Stimulated activated CD8-positive, alpha-beta memory T cell treated with anti-CD3 and anti-CD28 coated beads, Interleukin-7, amount 100 ng/mL, for 4 hours (primary cell): ENCODE measurements at places on chromosomes 1 and 21.

GRCh38 chr1:246790364-246790763, 66.2 kb downstream of the SCCPDH start:
- no peak for DNase-seq

DNA sequence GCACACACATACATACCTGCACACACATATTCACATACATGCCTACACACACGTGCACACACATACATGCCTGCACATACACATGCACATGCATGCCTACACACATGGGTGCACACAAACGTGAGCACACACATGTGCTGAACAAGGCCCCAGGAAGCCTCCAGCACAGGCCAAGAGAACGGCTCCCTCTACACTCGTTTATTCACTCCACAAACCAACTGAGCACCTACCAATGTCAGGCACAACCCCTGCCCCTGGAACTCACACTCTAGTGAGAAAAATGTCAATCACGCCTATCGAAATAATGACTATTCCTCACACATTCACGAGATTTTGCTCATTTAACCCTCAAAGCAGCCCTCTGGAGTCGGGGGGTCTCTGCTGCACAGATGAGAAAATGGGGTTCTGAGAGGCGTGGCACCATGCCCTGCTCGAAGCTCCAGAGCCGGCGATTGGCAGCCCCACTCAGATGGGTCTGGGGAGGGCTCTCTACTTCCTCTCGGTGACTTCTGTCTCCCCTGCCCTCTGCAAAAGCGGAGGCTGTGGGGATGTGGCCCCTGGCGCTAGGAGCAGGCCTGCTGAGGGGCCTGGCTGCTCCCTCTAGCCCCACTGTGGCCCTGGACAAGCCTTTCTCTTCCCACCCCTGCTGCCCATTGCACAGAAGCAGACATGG, 90.2 kb upstream of the RUNX3 start:
- no peak for DNase-seq

GRCh38 chr1:20386323-20387081, 95.8 kb downstream of the VWA5B1 start:
- no peak for DNase-seq

- DNase-seq, result no peak
Measured at GRCh38 chr1:228513236-228513900, 26.2 kb downstream of the RNF187 start.

- DNase-seq, result no peak
Measured at GRCh38 chr1:157158967-157159366, 20.8 kb upstream of the ETV3 start.

- no peak for DNase-seq
Measured at GRCh38 chr1:193413376-193413775, 227.0 kb upstream of the B3GALT2 start.

DNA sequence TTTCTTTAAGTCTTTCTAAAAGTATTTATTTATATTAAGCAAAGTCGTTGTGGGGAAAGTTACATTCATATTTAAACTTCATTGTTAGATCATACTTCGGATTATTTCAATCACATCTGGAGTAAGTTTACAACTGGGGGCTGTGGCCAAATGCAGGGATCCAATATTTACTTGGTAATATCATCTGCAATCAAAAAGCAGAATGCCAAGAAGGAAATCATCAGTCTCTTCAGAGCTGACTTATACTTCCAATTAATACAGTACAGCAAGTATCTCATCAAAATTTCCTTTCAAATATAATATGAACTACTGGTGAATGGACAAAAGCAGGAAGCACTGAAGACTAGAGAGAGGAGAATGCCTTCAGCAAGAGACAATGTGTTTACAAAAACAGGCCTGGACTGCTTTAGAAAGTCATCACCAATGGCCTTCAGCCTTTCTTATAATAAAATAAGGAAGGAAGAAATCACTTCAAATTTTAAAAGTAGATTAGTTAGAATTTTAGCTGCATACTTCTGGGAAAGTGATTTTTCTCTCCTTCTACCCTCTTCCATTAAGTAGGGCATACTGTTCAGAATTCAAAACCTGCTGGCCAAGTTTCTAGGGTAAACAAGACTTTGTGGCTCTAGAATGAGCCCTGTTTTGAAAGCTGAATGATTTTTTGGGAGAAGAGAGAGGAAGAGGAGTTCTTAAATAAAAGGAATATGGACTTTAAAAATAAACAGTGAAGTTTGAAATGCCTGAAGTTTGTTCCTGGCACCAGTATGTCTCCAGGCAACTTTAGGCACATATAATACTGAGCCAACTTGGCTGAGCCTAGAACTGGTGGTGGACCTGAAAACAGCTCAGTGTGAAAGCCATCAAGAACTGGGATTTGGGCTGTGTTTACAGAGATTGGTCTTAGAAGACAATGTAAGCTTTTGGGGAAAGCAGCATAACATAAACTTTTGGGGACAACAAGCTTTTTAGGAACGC, 22.2 kb upstream of the MYOC start:
- no peak for DNase-seq
